ENCODE measurements at places on chromosomes 2 and 18. TPM values are rescaled to one million over a fixed set of nuclear protein-coding genes. Genes with fewer than 3 reads are reported as not detected.

NGEF gene
- total RNA-seq = 3.3 TPM

STARD6 gene
- 0.11 TPM for total RNA-seq

MYL1 gene
- not detected for total RNA-seq

GAD1 gene
- total RNA-seq = 8.6 TPM

- DNase-seq = no peak
Measured at GRCh38 chr2:207807516-207807915, 37.8 kb upstream of the FZD5 start.

- no peak for DNase-seq
Measured at GRCh38 chr2:23599667-23600066, 214.7 kb downstream of the KLHL29 start.

All from Daoy (cell line).